Uterus (tissue), 4 donors: ENCODE measurements at places on chromosomes 4 and X.

DNA sequence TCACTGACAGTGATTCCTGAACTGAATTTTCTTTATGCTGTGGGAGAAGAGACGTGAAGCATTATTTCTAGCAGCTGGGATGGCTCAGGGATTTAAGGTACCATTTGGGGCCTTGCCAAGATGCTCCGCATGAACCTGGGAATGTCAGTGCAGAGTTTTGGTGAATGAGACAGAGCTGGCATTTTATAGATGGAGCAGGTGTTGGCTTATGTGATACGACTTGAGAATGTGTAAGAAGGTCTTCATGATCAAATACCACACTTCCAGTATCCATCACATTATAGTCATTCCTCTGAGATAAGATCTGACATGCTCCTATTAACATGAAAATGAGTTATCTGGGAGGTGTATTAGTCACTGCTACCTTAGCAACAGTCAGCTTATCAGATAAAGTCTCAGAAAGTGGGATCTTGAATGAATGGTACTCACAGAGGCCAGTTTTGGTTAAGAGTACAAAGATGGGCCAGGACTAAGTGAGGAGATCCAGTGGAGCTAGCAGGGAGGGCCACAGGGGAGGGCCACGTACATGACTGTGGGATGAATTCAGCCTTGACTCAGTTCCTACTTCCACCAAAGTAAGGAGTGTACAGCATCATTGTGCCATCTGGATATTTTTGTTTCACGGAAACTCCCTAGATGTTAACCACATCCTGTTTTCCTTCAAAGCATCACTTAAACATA lies 116.7 kb downstream of the SPCS3 start:
- DNase-seq = no peak

DNA sequence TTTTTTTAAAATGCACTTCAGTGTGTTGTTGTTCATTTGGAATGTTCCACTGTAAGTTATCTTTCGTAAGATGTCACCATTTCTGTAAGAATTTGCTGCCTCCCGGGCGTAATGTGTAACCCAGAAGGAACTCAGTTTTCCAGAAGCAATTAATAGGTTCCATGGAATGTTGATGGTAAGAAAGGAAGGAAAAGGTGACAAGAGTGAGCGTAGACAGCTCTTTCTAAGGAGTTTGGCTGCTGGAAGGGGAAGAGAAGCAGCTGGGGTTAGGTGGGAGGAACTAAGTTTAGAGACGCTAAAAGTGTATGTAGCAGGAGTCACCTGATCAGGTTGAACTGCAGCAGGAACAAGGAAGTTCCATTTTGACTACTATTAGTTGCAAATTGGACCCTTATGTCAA lies 35.9 kb downstream of the PNMA5 start:
- no peak for DNase-seq

- DNase-seq = no peak
These were observed 3.2 kb downstream of the TIGD4 start for GRCh38 chr4:152776352-152776751.

DNA sequence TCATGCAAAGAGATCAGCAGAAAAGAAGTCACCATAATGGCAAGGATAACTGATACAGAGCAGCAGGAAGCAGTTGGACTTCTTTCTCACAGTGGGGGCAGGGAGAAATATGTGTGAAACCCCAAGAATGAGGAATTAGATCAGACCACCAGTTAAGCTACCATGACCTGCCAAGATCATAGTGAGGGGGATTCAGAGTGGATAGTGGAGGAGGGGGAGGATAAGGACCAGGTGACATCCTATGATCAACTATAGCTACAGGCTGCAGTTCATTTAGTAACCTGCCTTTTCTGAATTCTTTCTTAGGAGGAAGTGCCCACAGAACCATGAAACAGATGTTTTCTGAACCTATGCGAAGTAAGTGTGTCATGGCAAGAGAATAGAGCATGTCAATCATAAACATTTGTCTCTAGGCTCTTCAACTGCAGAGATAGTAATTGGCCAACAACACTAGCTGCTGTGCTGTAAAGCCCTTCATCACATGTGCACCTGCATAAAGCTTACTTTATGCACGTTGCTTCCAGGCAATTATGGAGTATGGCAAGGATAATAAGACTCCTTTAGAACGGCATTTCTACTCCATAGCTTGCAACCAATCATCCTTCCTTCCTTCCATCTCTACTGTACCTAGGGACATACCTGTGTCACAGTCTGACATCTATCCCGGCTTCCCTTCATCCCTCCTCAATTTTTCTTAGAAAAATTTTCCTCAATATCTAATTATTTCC lies 329.7 kb downstream of the EPHA5 start:
- DNase-seq = no peak

DNA sequence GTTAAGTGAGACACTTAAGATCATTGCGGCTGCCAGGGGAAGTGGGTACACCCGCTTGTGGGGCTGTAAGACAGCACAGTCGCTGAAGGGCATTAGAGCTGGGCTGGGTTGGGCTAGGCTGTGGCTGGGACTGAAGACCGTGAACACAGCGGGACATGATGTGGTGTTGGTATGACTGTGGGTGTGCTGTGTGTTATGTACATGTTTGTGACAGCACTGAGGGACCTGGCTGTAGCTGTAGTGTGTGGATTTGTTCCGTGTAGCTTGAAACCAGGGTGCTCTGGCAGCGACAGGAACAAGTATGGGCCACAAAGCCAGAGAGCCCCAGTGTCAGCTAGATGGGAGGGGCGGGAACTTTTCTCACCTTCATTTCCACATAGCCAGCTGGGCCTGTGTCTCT lies 82.1 kb downstream of the NHSL2 start:
- no peak for DNase-seq

DNA sequence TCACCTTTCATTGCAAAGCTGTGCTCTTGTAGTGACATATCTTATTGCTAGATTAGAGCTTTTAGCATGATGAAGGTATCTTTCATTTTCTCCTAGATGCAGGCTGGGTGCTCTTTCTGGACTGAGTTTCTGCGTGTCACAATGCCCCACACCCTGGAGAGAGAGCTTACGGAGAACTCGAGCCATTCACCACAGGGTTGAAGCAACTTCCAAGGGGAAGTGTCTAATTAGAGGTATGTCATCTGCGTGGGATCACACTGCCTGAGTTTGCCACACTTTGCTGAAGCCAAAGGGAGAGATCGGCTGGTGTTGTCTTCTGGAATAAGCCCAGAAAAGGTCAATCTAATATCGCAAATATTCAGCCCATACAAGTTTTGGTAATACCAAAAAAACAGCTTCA lies 179.3 kb upstream of the MBNL3 start:
- DNase-seq = no peak

DNA sequence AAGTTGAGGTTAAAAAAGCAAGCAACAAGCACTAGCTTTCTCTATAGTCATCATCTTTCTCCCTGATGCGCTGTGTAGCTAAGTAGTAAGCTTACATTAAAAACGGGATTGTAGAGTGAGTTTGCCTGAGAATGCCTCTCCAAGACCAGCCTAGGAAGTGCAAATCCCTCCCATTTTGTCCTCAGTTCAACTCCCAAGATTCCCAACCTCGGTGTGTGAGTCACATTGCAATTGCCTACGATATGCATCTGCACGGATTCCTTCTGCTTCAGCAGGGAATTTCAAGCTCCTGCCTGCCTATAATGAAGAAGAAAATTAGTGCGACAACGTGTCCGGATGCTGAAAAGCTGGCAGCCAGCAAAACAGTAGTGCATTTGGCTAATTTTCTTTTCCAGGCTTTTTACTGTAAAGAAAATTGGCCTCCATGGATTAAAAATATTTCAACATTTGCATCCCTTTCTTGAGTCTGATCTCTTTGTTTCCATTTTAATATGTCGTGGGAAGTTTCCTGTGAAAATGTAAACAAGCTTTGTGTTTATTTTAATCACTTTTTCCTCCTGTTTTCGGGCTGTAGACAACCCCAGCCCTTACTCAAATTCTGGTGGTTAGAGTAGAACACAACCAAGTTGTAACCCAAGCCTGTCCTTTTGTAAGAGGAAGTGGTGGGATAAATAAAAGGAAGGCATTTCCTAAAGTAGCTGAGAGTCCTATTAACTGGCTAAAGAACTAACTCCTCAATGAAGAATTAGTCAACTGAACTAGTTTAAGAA lies 58.4 kb upstream of the TET2 start:
- DNase-seq = peak; percentile 22
